ENCODE measurements at places on chromosomes 2 and 18. TPM values are rescaled to one million over a fixed set of nuclear protein-coding genes. Genes with fewer than 3 reads are reported as not detected.

DNA sequence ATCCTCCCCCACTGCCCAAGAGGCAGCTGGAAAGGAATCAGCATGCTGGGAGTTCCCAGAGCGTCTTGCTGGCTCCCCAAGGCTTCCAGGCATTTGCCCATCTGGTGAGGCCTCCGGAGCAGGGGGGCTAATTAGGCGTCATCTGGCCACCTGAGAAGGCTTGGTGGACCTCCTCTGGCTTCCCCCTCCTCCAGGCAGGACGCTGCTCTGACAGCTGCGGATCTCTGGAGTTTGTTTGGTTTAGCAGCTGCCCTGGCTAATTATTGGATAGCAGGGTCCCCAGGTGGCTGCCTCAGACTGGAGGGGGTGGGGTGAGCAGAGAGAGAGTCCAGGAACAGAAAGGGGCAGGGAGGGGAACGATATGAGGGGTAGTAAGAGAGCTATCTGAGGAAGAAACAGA is 425.2 kb upstream of the MEX3C start:
- no peak for DNase-seq

DNA sequence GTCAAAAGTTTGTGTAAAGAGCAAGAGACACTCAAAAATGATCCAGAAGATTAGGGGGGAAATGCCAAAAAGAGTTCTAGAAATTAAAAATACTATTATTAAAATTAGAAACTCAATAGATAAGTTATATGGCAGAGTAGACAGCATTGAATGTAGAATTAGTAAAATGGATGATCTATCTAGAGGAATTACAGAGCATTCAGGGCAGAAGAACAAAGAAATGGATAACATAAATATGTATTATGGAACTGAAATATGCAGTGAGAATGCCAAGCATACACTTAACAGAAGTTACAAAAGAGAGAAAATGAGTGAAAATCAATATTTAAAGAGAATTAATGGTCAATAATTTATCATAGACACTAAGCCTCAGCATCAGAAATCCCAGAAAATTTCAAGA is 33.2 kb upstream of the OR6B3 start:
- no peak for DNase-seq

DNA sequence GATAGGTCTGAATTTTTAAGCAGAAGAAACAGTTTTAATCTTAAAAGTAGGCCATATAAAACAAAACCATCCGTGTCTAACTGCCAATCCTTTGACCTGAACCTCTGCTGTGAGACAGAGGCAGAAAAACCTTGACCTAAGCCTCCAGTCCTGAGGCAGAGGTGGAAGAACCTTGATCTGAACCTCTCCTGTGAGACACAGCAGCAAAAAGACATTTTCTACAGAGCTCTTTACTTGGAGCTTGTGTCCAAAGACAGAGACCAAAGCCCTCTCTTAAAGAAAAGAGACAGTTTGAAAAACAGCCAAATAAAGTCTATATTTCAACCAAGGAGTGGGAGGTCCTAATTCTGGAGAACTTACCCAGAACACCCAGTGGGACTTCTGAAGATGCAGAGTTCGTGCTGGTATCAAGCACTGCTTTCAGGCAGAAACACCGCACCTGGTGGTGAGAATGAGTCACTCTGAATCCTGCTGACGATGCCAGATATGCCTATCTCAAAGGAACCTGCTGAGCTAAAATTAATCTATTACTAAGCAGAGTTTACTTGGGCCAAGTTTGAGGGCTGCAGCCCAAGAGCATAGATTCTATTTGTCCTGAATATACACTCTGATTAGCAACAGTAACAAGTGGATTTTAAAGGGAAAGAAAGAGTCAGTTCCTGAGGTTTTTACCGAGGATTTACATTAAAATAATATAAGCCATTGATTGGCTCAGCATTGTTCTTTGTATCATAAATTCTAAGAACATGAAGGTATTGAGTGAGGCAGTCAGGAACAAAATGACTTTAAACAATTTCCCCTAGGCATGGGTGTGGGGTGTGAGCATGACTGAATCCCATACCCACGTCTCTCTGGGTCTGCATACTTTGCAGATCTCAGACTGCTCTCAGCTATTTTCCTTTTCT is 806.4 kb downstream of the TRIB2 start:
- no peak for DNase-seq

GRCh38 chr2:11068856-11069526 is 86.3 kb upstream of the SLC66A3 start:
- no peak for DNase-seq

FAM136A gene
- total RNA-seq = 49.8 TPM

DNA sequence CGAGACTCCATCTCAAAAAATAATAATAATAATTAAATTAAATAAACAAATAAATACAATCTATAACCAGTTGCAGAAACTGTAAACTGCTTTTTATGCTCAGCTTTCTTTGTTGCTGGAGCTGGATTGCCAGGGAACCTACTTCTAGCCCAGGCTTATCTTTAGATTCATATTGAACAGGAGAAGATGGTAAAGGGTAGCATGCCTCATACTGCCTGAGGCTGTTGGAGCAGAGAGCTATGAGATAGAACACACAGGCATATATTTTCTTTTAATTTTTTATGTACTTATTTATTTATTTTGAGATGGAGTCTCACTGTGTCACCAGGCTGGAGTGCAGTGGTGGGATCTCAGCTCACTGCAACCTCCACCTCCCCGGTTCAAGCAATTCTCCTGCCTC is 28.7 kb upstream of the EML4 start:
- no peak for DNase-seq

GRCh38 chr18:68103561-68103960 is 587.0 kb upstream of the DSEL start:
- DNase-seq = no peak

DNA sequence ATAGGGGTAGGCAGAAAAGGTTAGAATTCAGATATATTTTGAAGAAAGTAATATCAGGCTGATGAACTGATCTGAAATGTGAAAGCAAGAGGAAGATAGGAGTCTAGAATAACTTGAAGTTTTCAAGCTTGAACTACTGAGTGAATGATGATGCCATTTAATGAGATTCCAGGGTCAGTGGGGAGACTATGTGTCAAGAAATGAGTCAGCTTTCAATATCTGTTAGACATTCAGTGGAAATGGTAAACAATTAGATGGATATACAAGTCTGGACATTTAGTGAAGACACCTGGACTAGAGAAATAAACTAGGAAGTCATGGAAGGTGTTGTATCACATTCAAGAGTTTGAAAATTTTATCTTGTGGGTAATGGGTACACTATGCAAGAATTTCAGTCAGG is 326.9 kb downstream of the FSIP2 start:
- no peak for DNase-seq

GRCh38 chr18:27382567-27383216 is 197.6 kb upstream of the CHST9 start:
- no peak for DNase-seq

CYP1B1 gene
- total RNA-seq = 3.3 TPM

DNA sequence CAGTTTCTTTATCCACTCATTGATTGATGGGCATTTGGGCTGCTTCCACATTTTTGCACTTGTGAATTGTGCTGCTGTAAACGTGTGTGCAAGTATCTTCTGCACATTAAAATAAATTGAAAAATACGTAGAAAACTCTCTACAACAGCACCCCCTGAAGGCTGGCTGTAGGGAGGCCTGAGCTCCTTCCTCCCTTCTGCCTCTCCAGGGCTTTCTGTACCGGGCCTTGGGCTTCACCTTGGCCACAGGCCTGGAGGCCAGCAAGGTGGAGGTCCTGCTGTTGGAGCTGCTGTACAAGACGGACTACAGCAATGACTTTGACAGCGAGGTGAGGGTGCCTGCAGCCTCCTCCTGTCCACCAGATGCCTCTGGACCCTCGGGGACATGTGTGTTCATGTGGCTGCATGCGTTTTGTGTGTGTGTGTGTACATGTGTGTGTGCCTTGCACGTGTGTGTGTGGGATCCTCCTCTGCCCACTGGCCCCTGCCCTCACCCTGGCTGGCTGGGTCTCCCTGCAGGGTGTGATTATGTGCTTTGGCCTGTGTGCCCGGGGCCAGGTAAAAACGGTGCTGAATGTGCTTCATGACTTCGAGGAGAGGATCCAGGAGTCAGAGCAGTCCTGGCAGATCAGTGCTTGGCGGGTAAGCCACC is 29.2 kb downstream of the MROH2A start:
- peak; percentile 4 for DNase-seq

- DNase-seq = peak; percentile 81
Measured at GRCh38 chr2:233414777-233415570, 60.7 kb downstream of the DGKD start.

- no peak for DNase-seq
Measured at GRCh38 chr18:8139891-8140406, 469.3 kb upstream of the RAB12 start.

FOXD4L1 gene
- total RNA-seq = not detected

GRHL1 gene
- total RNA-seq = 1.1 TPM

ARHGAP28 gene
- not detected for total RNA-seq

GRCh38 chr2:220046507-220046906 is 419.1 kb downstream of the SLC4A3 start:
- DNase-seq = no peak

KCNS3 gene
- 0.19 TPM for total RNA-seq

- DNase-seq = no peak
Measured at GRCh38 chr18:24068945-24069693, 54.6 kb downstream of the TTC39C start.

DNA sequence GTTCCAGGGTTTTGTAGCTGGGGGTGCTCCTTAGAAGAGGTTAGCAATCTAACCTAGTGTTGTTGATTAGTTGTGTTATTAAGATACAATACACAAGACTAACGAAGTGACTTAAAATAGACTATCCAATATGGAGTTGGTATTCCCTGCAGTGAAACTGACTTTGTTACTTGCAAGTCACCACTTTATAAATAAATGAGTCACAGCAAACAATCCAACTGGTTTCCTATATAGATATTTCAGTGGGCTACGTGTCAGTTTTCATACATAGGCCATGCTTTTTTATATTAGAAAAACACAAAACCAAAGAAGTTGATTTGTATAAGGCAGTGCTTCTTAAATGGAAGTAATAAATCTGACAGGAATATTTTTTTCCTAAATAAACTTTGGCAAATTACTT is 274.0 kb downstream of the CAMKMT start:
- no peak for DNase-seq

DNA sequence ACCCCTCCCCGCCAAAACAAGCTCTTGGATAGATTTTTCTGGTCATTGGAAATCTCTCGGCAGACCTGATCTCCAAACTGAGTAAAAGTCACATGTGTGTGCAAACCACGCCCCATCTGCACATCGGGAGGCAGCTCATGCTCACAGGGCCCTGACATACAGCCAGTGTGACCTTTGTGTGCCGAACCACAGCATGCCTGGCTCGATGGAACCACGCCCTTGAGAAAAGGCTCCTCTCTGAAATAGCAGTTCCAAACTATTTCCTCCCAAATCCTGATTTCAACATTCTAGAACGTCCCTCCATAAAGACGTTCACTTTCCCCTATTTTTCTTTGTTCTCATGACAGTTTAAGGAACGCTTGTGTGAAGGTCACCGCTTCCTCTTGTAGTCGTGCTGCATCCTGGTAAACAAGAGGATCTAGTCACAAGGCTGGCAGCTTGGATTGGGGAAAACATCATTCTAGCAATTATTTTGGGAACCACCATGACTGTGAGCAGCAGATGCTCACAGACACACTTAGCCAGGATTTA is 59.3 kb upstream of the MAP4K4 start:
- DNase-seq = no peak

DNA sequence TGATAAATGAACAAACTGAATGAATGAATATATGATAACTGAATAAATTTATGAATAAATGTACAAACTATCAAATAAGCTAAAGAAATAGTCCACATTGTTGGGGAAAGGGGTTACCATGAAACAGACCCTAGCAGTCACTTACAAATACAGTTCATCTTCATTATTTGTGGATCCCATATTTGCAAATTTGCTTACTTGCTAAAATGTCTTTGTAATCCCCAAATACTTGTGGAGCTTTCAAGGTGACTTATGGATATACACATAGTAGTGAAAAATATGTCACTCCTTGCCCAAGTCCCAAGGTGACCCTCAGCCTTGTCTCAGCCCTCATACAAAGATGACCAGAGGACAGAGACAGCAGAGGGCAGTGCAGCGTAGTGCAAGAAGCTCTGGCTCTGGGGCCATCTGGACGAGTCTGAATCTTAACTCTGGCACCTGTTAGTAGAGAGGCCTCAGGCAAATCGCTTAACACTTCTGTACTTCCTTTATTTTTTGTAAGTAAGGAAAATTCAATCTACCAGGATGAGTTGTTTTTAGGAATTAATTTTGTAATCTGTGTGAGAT is 3.1 kb downstream of the PAIP2B start:
- peak; percentile 12 for DNase-seq

- no peak for DNase-seq
Measured at GRCh38 chr18:55497825-55498403, 90.1 kb downstream of the TCF4 start.

DNA sequence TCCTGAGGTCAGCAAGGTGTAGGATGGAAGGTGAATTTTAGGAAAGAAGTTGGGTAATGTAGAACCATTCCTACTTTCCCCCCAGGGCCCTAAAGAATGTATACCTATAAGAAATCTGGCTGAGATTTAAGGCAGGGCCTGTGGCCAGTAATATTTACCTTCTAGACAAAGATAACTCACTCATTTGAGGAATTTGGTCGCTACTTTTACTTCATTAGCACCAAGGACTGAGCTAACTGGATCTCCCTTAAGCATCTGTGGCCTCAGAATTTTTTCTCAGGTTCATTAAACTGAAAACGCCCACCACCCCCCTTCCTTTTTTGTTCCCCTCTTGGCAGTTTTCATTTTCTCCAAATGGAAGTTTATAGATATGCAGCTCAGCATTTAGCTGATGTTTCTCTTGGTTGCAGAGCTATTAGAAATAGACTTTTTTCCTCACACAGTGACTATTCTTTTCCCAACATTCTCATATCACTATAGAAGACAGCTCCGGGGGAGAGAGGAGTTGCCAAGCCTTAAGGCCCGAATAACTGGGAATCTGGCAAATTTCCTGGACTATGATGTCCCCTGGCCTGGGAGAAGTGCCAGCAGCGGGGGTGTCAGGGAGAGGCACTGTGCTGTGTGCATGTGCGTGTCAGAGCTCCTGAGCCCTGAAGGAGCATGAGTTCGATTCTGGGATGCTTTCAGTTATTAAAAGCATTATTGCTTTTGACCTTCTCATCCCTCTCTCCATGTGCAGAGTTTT is 310.9 kb downstream of the PRKCE start:
- no peak for DNase-seq

LHCGR gene
- not detected for total RNA-seq

- no peak for DNase-seq
Measured at GRCh38 chr2:62968668-62969067, 82.0 kb upstream of the OTX1 start.

DNA sequence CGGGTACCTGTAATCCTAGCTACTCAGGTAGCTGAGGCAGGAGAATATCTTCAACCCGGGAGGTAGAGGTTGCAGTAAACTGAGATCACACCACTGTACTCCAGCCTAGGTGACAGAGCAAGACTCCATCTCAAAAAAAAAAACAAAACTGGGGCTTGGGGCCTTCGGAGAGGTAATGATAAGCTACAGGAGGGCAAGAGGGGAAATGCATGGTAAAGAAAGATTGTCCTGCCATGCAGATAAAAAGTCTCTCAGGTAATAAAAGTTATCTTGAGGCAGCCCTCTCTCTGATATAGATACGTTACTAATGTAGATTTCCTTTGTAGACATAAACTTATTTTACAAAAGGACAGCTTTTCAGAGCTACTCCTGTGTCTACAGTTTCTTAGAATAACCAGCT is 3.7 kb upstream of the RAB1A start:
- DNase-seq = no peak

PPP4R3B gene
- 62.4 TPM for total RNA-seq

Measured in activated CD4-positive, alpha-beta memory T cell treated with anti-CD3 and anti-CD28 coated beads for 36 hours (primary cell).